Progenitor cell of endocrine pancreas (in vitro differentiated cells): ENCODE measurements at places on chromosomes 16 and 17. TPM values are rescaled to one million over a fixed set of nuclear protein-coding genes. Genes with fewer than 3 reads are reported as not detected.

The SLC6A2 gene
- not detected in 2 replicates for total RNA-seq

DNA sequence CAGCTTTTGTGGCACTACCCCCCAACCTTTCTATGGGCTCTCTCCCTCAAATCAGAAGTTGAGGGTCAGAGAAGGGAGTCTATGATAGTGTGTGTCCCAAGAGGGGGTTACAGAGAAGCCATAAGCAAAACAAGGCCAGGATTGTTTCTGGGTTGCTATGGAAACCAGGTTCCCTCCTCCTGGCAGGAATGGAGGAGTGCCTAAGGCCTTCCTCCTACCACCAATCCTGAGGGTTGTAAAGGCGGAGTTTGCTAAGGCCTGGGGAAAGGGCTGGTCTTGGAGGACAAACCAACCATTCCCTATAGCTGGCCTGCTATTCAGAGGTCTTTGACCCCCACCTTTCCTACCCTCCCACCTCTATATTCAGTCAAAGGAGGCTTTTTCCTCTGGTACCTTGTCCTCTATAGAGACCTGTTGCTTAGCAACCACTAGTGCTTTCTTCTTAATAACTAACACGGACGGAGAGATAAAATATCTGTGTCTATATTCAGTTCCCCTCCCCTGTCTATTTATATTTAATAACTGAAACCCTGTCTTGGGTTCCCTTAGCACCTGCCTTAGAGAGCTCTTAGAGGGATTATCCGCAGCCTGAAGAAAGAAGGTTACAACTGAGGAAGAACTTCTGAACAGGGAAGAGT lies 43.4 kb downstream of the NEUROD2 start:
- peaks cover 22% of the 10 kb centered on the region for H3K4me1 ChIP-seq
- DNase-seq = no peak
- H3K27me3 ChIP-seq = no peaks in the 10 kb centered on the region
- H3K4me3 ChIP-seq = no peak overlapping the region
- H3K27ac ChIP-seq = no peak overlapping the region

DNA sequence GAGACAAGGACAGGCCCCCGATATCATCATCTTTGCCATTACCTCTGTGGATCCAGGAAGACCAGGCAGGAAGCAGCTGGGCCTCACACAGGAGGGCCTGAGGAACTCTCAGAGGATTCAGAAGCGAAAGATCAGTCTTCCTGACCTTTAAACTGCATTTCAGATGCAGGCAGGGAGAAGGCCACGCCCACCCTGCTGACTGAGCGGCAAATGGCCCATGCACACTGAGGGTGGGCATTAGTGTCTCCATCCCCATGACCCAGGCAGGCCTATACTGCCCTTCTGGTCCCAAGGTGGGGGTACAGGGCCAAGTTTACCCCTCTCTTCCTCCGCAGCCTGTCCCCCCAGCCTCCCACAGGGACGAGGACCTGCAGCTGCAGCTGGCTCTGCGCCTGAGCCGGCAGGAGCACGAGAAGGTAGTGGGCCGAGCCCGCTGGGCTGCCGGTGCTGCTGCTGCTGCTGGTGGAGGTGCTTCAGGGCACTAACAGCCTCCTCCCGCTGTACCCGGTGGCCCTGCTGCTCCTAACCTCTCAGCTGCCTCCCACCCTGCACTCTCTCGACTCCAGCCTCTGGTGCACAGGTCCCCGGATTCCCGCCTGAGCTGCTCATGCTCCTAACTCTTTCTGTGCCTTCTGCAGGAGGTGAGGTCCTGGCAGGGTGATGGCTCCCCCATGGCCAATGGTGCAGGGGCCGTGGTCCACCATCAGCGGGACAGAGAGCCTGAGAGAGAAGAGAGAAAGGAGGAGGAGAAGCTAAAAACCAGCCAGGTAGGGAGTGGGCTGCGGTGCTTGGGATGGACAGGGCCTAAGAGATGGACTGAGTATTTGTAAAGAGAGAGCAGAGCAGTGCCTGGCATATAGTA lies 6.2 kb downstream of the EPN3 start:
- DNase-seq = no peak
- H3K27ac ChIP-seq = no peak overlapping the region
- peaks cover 5% of the 10 kb centered on the region for H3K36me3 ChIP-seq
- peaks cover 6% of the 10 kb centered on the region for H3K27me3 ChIP-seq

DNA sequence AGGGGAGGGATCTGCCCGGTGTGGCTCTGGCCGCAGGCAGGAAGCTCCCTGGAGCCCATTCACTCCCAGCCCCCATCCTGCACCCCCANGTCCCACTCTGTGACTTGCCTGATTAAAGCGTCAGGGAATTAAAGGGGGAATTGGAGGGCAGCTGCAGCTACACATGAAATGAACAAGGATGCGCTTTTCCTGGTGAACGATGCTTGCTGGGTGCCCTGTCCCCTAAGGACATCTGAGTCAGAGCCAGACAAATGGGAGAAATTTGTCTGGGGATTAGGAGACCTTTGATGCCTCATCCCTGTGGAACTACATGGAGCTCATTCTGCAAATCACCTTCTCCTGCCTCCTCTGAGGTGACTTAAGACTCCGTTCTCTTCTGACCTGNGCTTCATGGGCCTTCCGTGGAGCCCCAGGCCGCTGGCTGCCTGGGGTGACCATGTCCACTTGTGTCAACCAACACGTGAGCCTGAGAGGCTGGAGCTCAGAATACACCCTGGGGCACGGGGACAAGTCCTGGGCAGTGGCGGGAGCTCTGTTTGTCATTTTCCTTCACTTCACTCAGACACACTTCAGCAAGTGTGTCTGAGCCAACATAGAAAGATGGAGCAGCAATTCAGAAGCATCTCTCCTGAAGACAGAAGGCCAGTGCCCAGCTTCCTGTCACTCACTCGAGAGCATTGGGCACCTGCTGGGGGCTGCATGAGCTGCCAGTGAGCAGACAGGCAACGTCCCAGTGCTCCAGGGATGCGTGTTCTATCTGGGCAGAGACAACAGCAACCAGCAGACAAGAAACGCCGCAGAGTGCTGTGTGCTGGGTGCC lies 54.1 kb downstream of the METRNL start:
- DNase-seq = no peak
- no peak overlapping the region for H3K4me3 ChIP-seq
- no peak overlapping the region for H3K27ac ChIP-seq
- no peaks in the 10 kb centered on the region for H3K36me3 ChIP-seq
- no peaks in the 10 kb centered on the region for H3K4me1 ChIP-seq

GRCh38 chr17:12530161-12530560 lies 135.5 kb upstream of the MYOCD start:
- no peak overlapping the region for H3K4me3 ChIP-seq
- no peaks in the 10 kb centered on the region for H3K36me3 ChIP-seq
- no peaks in the 10 kb centered on the region for H3K27me3 ChIP-seq
- DNase-seq = no peak

DNA sequence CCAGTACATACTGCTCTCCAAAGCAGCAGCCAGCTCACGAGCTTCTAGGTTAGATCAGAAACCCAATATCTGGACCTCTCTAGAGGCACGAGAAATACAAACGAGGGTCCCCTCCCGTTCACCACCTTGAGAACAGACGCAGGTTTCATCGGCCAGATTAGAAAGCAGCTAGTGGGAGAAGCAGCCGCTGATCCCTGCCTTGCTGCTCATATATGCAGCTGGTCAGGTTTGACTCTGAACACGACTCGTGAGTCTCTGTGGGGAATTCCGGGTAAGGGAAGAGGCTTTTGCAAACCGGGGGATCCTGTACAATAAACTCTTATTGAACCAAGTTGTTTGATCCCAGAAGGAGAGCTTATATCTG lies 1.6 kb downstream of the VAT1L start:
- H3K27ac ChIP-seq = no peak overlapping the region
- peaks cover 66% of the 10 kb centered on the region for H3K27me3 ChIP-seq
- no peak for DNase-seq

The HBQ1 gene
- 0.60 and 0.84 TPM in 2 replicates for total RNA-seq

GRCh38 chr16:10121491-10121890 lies 60.7 kb downstream of the GRIN2A start:
- DNase-seq = no peak
- peaks cover 9% of the 10 kb centered on the region for H3K4me1 ChIP-seq
- H3K27ac ChIP-seq = peak overlapping the region; percentile 73
- H3K4me3 ChIP-seq = no peak overlapping the region
- H3K27me3 ChIP-seq = peaks cover 45% of the 10 kb centered on the region

- H3K36me3 ChIP-seq = no peaks in the 10 kb centered on the region
- peaks cover 43% of the 10 kb centered on the region for H3K27me3 ChIP-seq
Observed at GRCh38 chr17:46831573-46832330, 13.3 kb upstream of the WNT3 start.

DNA sequence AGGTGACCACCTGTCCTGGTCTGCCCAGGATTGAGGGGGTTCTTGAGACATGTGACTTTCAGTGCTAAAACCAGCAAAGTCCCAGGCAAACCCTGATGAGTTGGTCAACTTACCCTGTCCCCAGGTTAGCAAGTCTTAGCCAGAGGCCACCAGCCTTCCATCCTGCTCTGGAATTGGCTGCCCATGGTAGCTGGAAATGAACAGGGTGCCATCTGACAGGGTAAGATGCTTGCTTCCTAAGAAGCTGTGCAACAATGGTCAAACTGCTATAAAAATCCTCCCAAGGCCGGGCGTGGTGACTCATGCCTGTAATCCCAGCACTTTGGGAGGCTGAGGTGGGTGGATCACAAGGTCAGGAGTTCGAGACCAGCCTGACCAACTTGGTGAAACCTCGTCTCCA lies 22.8 kb upstream of the MTMR4 start:
- DNase-seq = no peak
- H3K4me1 ChIP-seq = no peaks in the 10 kb centered on the region
- no peak overlapping the region for H3K4me3 ChIP-seq
- peaks cover 59% of the 10 kb centered on the region for H3K27me3 ChIP-seq
- no peaks in the 10 kb centered on the region for H3K36me3 ChIP-seq
- H3K27ac ChIP-seq = no peak overlapping the region

- no peak overlapping the region for H3K27ac ChIP-seq
- H3K36me3 ChIP-seq = peaks cover 9% of the 10 kb centered on the region
- H3K4me1 ChIP-seq = peaks cover 2% of the 10 kb centered on the region
Observed at GRCh38 chr17:76034428-76035350, 7.6 kb upstream of the EVPL start.

The TMEM235 gene
- not detected in 2 replicates for total RNA-seq

The C16orf87 gene
- total RNA-seq = 17.2 and 17.8 TPM in 2 replicates

DNA sequence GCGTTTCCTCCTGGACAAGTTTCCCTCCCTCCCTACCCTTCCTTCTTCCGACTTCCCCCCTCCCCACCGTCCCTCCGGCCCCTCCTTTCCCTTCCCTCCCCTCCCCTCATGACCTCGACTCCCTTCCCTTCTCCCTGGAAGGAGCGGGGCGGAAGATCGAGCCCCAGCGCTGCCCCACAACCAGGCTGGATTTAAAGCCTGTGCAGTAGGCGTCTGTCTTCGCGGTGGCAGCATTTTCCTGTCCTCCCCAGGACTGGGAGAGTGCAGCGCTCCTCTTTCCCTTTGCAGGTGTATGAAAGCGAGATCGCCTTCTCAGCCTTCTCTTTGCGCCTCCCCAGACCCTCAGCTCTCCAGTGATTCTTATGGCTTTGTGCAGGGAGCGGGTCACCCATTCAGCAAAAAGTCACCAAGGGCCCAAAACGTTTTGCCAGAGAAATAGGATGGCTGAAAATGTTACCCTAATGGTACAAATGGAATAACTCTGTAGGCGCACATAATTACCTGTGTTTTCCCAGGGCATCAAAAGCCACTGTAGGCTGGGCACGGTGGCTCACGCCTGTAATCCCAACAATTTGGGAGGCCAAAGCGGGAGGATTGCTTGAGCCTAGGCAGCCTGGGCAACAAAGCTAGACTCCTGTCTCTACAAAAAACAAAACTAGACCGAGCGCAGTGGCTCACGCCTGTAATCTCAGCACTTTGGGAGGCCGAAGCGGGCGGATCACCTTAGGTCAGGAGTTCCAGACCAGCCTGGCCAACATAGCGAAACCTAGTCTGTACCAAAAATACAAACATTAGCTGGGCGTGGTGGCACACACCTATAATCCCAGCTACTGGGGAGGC lies 40.8 kb downstream of the SLFN12L start:
- H3K27me3 ChIP-seq = peaks cover 87% of the 10 kb centered on the region
- H3K4me3 ChIP-seq = no peak overlapping the region
- H3K4me1 ChIP-seq = no peaks in the 10 kb centered on the region
- no peak for DNase-seq

DNA sequence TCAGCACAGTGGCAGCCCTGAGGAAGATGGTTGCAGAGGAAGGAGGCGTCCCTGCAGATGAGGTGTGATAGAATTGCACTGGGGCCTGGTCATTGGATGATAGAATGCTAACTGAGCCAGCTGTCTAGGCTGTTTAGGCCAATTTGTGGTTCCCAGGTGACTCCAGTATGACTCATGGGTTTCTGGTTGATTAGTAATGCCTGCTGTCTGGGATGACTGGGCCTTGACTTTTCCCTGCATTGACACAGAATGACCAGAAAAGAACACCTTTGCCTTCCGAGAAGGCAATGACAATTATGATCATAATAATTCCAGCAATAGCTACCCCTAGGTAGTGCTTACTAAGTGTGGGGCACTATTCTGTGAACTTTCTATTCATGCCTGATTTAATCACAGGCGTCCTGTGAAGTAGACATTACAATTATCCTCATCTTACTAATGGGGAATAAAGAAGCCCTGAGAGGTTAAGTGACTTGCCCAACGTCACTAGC lies 31.5 kb downstream of the USP43 start:
- DNase-seq = no peak
- no peak overlapping the region for H3K27ac ChIP-seq
